ENCODE measurements at places on chromosomes 1 and 21.

GRCh38 chr1:184539580-184539979 lies 152.8 kb downstream of the C1orf21 start:
- DNase-seq: no peak

DNA sequence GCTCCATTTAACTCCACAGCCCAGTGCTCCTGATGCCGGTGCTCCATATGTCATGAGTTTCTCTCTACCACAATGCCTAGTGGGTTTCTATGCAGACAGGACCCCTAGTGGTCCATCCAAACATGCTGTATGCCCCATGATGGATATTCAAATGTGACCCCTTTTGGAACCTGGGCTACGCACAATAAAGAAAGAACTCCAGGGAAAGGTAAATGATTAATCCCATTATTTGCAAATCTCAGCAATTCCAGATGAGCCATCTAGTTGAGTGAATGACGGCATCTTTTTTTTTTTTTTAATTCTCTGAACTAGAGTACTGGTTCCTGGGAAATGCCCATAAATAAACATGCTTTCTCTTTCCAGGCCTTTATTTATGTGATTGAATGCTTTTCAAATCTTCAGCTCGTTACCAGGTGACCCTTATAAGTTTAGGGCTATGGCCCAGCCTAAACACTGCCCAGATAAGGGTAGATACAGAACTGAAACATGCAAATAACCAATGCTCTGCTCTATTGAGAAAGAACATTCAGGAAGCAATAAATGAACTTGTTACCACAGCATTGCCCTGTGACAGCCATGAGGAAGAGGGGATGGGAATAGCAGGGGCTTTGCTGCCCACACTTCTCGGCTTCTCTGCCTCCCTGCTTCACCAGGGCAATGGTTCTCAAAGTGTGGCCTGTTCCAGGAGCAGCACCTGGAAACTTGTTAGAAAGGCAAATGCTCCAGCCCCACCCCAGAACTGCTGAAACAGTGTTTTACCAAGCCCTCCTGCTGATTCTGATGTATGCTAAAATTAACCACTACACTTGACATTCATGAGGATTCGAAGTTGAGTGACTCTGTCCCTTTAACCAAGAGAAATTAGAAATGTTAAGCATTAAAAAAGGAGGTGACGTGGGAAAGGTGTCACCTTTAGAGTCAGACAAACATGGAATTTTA lies 151.7 kb downstream of the SEC16B start:
- DNase-seq: no peak

DNA sequence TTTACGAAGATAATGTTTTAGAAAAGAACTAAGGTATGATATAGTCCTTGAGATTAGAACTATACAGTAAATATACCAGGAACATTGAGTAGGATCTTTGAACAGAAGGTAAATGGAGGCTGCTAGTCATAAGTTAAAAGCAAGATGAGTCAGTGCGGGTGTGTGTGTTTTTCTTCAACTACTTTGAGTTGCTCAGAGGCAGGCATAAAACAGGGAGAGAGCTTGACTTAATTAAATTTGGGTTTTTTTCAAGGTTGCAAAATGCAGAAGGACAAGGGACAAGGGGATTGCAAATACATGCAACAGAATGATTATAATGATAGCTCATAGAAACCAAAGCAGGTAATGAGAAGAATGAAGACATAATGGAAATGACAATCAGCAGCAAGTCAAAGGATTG lies 815.1 kb downstream of the NCAM2 start:
- no peak for DNase-seq

GRCh38 chr21:45135868-45136267 lies 61.5 kb downstream of the ADARB1 start:
- DNase-seq: no peak

- DNase-seq: no peak
Observed at GRCh38 chr1:54157401-54157800, 4.6 kb upstream of the CDCP2 start.

GRCh38 chr1:91885716-91886506 lies at the start of gene TGFBR3:
Gene TGFBR3, minus strand, starts transcription at chr1:91886151. Its CDS starts 24,620 bp downstream, at chr1:91861531.
- DNase-seq: no peak

All from cerebellar nuclear complex (tissue), 1 donor.